ENCODE measurements at places on chromosomes 12 and 14.

- no peak for DNase-seq
These were observed 492 bp upstream of the BTBD6 start for GRCh38 chr14:105247715-105248367.

GRCh38 chr12:56128670-56129205, 671 bp downstream of the ESYT1 start:
- no peak for DNase-seq

DNA sequence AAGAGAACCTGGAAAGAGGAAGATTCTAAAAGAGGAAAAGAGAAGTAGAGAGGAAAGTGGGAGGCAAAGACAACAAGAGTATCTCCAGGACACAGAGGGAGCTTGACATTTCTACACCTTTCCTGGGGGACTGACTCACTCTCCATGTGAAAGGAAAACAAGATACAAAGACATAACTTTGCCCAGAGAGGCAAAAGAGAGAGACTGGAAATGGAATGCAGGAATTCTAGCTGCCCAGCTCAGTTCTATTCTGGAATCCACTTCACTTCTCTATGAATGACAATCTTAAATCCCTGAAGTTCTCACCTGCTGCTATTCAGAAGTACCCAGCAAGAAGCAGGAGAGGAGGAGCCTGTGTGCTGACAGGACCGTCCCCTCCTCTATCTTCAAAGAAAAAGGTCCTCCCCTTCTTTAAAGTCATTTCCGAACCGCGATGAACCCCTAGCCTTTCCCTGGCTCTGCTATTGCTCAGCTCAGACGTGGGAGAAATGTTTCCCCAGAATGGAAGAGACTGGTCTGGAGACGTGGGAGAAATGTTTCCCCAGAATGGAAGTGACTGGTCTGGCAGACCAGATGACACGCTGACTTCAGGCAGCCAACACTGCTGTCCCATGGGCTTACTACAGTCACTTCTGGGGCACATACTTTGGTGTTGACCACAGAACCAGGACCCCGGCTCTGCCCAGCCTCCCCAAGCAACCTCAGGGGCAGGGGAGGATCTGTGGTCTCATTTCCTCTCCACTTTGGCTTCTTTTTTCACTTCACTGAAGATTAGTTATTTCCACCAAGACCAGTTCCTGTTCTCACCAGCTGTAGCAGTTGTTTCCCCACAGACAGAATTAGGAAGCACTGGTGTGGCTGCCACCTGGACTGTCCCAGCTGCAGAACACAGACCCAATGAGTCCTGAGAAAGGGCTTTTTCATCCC, 8.3 kb downstream of the FMNL3 start:
- DNase-seq = no peak

- DNase-seq = no peak
These were observed 17.3 kb downstream of the BAZ1A start for GRCh38 chr14:34857689-34858449.

- DNase-seq = no peak
These were observed 125.8 kb downstream of the C12orf42 start for GRCh38 chr12:103369929-103370328.

DNA sequence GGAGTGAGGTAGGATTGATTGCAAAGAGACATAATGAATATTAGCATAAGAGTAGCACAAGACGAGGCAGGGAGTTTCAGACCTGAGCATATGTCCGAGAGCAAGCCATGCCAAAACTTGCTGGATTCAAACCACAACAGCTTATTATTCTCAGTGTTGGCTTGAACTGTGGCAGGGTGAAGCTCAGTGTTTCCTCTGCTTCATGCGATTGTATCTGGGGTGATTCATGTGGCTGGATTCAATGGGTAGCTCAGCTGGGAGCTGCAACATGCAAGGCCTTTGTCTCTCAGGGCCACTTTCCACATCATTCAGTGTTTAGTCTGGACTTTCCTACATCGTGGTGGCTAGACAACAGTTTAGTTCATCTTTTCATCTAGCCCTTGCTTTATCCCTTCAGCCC, 22.1 kb upstream of the E2F7 start:
- no peak for DNase-seq

DNA sequence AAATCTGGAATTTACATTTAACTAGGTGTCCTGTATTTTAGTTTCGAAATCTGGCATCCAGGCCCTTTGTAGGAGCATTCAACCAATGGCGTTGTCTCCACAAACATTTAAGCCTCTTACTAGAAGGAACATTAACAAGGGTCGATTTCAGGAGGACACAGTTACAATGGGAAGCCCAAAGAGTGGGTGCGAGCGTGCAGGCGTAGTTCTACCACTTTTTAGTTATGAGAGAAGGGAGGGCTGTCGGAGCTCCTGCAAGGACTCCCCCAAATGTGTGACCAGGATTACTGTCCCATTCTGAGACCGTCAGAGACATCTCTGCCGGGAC, 365 bp upstream of the ABHD4 start:
- no peak for DNase-seq

DNA sequence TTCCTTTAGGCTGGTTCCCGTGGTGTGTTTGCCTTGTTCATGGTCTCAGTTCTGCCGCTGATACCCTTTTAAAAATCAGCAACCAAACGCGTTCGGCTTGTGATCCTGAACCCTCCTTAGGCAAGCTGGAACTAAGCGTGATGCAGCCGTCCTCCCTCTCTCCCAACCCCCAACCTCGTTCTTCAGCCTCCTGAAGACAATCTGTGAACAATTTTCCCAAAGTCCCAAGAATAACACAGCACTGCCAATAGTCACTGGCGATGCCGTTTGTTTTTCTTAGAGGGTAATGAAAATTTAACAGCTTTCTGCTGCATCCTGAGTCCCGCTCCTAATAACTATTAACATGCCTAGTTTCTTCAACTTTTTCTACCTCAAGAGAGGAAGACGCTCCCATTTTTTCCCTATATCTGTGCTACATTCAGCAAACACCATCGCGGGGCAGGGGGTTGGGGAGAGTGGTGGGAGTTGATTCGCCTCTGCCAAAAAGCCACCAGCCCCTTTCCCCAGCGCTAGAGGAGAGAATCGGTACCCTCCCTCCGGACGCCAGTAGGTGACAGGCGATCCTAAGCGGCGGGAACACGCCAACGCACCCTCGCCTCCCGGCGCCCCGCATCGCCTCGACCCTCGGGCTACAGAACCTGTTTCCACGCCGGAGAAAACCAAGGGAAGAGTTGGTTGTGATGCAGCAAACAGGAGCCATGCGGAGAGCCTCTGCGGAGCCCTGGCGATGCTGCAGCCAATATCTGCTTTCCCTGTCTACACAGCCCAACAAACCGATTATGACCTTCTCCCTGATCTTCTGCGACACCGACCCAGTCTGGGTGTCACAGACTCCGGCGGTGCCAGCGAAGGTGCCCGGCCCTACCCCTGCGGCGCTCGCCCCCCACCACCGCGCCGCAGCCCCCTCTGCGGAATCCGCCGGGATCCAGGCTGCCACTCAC, 752 bp downstream of the PRICKLE1 start:
- no peak for DNase-seq

DNA sequence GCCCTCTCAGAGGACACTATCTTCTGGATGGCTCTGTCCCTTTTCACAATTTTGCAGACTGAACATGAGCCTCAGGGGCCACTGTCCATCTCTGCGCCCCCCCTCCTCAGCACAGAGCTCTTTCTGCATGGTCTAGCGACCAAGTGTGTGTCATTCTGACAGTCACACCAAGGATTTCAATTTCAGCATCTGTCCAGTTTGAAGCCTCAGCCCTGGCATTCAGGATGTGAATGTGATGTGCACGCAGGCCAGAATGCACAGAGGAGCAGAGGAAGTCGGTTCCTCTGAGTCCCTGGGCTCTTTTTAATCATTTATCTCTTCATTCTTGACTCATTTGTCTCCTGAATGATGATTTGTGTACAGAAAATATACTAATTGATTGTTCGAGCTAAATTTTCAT, 102.0 kb upstream of the PWP1 start:
- no peak for DNase-seq

- DNase-seq = no peak
These were observed 175.9 kb upstream of the BMP4 start for GRCh38 chr14:54132496-54132895.

DNA sequence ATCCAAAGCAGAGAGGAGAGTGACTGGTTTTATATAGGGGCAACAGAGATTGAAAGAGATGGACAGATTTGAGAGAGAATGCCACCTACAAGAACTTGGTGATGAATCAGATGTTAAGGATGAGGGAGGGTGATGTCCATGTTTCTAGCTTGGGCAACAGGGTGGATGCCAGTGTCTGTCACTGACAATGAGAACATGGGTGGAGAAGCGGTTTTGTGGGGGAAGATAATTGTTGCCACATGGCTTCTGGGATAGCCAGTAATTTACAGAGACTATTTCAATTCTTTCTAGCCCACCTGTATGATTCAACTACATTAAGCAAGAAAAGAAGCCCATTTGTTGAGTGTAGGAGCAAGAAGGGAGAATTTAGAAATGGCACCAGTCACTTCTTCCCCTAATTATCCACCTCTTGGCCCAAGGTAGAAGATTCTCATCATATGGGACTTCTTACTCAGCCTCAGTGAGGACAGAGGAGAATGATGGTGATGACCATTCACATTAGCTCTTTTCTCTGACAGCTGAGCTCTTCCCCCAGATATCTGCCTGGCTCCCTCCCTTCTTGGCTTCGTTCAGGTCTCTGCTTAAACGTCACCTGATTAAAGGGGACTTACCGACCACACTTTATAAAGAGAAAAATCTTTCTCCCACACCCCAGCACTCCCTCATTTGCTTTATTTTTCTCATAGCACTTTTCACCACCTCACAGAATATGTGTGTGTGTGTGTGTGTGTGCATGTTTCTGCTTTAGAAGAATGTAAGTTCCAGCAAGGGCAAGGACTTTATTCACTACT, 117.8 kb downstream of the DUSP6 start:
- DNase-seq = no peak

DNA sequence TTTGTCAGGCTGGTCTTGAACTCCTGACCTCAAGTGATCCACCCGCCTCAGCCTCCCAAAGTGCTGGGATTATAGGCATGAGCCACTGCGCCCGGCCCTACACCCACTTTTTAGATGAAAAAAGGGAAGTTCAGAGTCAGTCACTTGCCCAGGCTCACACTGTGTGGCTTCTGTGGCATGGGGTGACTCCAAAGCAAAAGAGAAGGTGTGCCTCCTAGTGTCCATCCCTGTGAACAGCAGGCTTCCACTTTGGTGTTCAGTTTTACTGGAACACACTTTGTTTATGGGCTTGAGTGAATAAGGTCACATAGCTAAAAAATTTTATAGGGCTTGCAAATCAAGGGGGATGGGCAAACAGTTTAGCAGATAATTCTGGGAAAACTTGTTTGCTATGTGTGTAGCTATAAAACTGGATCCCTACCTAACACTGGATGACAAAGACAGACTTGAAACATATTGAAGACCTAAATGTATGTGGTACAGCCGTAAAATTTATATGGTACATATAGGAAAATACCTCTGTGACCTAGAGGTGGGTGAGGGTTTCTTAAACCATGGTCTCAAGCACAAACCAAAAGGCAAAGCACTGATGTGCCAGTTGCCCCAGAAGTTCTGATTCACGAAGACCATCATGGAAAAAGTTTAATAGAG, 54.9 kb downstream of the EID3 start:
- DNase-seq = peak; percentile 54

DNA sequence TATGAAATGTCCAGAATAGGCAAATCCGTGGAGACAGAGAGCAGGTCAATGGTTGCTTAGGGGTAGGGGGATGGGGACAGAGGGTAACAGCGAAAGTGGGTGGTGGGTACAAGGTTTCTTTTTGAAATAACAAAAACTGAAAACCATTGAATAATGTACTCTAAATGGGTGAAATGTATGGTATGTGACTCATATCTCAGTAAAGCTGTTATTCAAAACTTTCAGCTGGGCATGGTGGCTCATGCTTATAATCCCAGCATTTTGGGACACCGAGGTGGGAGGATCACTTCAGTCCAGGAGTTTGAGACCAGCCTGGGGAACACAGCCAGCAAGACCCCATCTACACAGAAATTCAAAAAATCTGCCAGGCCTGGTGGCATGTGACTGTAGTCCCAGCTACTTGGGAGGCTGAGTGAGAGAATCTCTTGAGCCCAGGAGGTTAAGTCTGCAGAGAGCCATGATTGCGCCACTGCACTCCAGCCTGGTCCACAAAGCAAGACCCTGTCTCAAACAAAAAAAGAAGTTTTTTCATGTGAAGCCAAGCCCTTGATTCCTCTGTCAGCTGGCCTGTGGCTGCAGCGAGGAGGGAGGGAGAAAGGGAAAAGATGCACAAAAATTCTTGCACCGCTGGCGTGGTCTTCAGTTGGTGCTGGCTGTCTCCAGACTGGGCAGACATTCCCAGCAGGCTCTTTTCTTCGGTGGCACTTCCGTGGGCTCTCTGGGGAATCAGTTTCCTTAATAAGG, 248.2 kb downstream of the SLC41A2 start:
- no peak for DNase-seq

DNA sequence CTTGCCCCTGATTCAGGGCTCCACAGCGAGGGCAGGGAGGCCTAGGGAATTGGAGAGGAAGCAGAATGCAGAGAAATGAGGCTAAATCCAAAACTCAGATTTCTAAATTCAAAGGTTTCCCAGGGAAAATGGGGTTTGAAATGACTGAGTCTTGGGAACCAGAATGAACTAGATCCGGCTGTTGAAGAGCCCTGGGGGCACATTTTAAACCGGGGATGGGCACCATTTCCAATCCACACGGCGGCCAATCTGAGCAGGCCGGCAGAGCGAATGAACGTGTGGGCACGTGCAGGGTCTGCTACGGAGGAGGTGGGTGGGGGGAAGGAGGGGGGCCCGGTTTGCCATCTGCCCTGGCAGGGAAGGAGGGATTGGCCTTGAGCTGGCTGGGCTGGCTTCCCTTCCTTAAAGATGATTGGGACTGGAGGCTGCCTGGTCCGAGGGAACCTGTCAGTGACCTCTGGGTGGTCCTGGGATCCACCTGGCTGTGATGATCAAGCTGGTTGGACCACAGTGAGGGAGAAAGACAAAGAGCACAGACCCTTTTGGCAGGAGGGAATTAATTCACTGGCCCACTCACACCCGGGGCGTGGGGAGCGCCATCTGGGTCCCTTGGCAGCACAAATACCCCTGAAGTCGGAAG, 161.0 kb downstream of the RBM19 start:
- no peak for DNase-seq

Data from activated T-cell treated with anti-CD3 and anti-CD28 coated beads for 4 hours (primary cell).